Myocyte (in vitro differentiated cells): ENCODE measurements at places on chromosomes 16 and 17. TPM values are rescaled to one million over a fixed set of nuclear protein-coding genes. Genes with fewer than 3 reads are reported as not detected.
A peak's percentile ranks its signal among the peaks of the same experiment; 100 is the strongest.

DNA sequence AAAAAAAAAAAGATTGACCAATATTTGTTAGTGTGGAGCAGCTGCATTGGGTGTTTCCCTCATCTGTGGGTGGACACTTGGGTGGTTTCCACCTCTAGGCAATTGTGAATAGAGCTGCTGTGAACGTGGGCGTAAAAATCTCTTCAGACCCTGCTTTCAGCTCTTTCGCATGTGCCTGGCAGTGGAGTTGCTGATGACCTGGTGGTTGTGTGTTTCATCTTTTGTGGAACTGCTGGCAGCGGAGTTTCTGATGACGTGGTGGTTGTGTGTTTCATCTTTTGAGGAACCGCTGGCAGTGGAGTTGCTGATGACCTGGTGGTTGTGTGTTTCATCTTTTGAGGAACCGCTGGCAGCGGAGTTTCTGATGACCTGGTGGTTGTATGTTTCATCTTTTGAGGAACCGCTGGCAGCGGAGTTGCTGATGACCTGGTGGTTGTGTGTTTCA is 21.4 kb downstream of the ZC3H18 start:
- no peak for DNase-seq

Gene GRAPL
- not detected in 2 replicates for total RNA-seq

Gene HSD17B1
- total RNA-seq: 0.56 and 0.88 TPM in 2 replicates

Gene ATF7IP2
- total RNA-seq: 4.7 and 10.1 TPM in 2 replicates

DNA sequence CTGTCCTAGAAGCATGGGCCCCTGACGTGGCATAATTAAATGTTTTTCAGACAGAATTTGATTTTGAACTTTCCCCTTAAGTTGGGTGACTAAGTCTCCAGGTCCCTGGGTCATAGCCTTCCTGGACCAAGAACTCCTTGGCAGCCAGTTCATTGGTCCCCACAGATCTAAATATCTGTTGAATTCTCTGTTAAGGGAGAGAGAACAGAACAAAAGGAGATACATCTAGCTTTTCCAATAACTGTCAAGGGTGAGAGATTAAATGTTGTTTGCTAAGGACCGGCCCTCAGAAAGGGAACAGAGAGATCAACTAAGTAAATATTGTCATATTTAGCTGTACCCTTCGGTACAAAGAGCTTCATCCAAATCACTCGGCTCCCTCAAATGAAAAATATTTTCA is 78.2 kb upstream of the NOL11 start:
- DNase-seq: no peak

GRCh38 chr17:81551458-81552243 is 502 bp downstream of the FAAP100 start:
- DNase-seq: peak; percentile 79

DNA sequence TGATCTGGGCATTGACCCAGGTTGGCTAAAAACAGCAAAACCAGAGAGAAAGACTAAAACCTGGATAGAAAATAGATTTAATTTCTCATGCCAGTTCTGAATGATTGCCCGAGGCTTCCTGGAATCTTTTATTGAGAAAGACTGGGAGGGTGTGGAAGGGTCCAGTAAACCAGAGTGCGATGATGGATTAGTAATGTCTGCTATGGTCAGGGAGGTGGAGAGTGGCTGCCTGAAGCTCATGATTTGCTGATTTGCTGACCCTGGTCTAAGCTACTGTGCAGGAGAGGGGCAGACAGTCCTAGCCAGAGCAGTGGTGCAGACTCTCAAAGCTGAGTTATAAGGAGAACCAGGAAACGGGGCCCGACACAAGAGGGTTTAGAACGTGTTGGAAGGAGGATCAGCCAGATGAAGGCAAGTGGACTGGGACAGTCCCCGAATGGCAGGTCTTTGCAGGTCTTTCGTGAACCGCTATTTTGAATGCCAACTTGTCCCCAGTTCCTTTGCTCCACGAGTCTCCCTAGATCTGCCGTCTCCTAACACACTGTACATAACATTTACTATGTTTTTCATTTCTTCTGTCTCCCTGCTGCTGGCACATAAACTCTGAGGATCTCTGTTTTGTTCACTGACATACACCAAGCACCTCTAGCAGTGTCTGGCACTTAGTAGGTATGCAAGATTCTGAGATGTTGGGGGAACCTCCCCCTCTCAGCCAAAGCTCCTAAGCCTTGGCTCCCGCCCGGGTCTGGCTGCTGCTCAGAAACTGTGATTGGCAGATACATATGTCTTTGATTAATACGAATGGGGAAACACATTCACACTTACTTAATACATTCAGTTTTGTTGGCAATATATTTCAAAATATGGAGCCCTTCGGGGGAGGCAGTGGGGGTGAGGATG is 237.3 kb upstream of the TNRC6C start:
- DNase-seq: no peak

Gene SEPTIN12
- not detected in 2 replicates for total RNA-seq

Gene TMEM114
- not detected in 2 replicates for total RNA-seq

DNA sequence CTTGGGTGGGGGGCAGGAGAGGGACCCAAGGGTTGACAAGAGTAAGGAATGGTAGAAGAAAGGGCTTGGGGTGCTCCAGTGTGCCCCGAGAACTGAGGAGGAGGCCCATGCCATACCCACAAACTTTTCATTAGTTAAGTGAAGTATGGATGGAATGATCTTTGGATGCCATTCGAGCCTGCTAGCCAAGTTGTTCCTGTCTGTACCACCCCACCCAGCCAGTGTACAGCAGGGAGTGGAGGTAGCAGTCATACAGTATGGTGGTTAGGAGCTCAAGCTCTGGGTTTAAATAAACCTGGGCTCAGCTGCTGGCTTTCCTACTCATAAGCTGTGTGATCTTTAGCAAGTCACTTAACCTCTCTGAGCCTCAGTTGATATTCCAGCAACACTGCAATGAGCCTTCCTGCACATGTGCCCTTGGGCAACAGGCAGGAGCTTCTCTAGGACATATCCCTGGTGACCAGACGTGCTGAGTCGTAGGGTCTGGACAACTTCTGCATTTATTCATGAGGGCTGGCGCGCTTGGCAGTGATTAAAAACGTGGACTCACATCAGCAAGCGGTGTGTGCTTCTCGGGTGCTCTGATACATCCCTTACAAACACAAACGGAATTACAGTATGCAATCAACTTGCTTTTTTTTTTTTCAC is 22.9 kb downstream of the ITPRIPL2 start:
- DNase-seq: no peak

- peak; percentile 49 for DNase-seq
These were observed 50.4 kb upstream of the ERN1 start for GRCh38 chr17:64180089-64181073.

- peak; percentile 6 for DNase-seq
These were observed 387.1 kb upstream of the TNRC6C start for GRCh38 chr17:77571155-77571981.

Gene KIF18B
- 0.03 TPM in 1 of 2 replicates, not detected in the other for total RNA-seq

DNA sequence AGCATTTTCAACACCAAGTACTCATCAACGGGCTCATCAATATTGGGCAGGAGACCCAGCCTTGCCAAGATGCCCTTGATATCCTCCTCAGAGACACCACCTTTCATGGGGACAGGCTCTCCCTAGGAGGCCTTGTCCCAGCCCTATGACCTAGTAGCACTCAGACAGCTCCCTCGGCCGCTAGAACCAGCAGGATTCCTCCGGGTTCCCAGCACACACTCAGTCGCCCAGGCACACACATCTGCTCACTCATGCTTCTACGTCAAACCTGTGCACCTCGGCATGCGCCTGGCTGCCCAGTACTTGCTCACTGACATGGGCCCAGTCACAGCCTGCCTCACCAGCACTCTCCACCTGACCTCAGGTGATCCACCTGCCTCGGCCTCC is 17.0 kb downstream of the SRCIN1 start:
- DNase-seq: no peak

DNA sequence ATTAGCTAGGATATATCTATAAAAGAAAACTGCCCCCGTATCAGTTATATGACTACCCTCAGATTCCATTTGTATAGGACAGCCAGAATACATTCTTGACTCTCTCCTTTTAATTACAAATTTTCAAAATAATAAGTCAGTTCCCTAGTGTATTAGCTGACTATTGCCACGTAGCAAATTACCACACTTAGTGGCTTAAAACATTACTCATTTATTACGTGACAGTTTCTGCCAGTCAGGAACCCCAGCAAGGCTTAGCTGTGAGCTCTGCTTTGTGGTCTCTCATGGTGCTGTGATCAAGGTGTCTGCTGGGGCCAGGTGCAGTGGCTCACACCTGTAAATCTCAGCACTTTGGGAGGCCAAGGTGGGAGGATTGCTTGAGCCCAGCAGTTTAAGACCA is 13.9 kb upstream of the SCNN1B start:
- DNase-seq: no peak

DNA sequence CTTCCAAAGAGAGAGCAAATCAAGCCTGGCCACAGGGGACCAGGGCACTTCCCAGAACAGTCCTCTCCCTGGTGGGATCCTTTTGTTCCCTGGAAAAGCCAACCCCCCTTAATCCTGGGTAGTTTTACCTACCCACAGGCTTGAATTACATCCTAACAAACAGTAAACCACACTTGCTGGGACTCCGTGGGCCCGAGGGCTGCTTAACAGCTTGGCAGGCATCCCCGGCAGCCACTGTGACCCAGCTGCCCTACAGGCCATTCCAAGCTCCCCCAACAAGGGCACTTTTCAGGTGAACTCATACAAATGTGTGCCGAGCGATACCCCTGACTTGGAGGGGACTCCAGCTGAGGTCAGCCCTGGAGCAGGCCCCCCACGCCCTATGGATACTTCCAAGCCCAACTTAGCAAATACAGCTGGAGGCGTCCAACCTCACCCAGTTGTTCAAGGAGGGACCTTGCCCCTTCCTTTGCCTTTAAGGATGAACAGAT is 26.4 kb downstream of the ADCY9 start:
- DNase-seq: peak; percentile 61

Gene PERCC1
- total RNA-seq: not detected in 2 replicates

Gene LLGL2
- total RNA-seq: 0.68 and 0.75 TPM in 2 replicates

Gene RPL19
- total RNA-seq: 1,695 and 1,875 TPM in 2 replicates

GRCh38 chr17:49514071-49514721 is 19.1 kb downstream of the NGFR start:
- DNase-seq: no peak

Gene ADAM11
- total RNA-seq: 0.16 and 0.31 TPM in 2 replicates

DNA sequence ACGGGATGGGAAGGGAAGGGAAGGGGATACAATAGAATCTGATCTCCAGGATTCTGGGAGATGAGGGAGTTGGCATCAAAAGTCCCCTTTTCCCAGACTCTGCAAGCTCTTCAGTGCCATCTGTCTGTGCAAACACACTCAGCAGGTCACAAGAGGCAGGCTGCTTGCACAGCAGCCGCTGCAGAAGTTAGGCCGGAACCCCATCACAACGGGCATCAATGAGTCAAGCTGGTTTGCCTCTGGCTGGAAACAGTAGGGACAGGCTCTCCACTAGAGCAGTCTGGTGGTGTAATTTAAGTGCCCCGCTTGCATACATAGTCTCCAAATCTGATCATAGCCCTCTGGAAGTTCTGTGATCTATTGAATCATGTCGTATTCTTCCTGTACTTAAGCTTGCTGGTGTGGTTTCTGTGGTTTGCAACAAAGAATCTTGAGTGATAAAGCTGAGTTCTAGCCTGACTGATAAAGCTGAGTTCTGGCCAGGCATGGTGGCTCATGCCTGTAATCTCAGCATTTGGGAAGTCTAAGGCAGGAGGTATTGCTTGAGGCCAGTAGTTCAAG is 33.7 kb upstream of the KDM8 start:
- DNase-seq: peak; percentile 34

- peak; percentile 13 for DNase-seq
These were observed 389.0 kb upstream of the CDH11 start for GRCh38 chr16:65510850-65511249.

- DNase-seq: no peak
These were observed 39.7 kb upstream of the TBC1D3K start for GRCh38 chr17:37884516-37884915.

Gene PLLP
- not detected in 2 replicates for total RNA-seq

- DNase-seq: no peak
These were observed 160.5 kb upstream of the GSE1 start for GRCh38 chr16:85452364-85453193.

DNA sequence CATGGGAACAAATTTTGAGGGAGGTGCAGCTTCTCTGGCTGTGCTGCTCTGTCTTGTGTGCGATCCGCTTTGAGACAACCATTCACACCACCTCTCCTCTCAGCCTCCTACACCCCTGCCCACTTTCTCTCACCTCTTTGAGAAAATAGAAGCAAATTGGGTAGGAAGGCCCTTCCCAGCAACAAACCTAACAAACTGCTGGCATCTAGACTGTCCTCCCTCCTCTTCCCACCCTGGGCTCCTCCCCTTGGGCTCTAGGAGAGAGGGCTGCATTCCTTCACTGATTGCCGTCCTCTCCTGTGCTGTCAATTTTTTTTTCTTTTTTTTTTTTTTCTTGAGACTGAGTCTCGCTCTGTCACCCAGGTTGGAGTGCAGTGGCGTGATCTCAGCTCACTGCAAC is 13.5 kb downstream of the CDIPT start:
- DNase-seq: no peak

DNA sequence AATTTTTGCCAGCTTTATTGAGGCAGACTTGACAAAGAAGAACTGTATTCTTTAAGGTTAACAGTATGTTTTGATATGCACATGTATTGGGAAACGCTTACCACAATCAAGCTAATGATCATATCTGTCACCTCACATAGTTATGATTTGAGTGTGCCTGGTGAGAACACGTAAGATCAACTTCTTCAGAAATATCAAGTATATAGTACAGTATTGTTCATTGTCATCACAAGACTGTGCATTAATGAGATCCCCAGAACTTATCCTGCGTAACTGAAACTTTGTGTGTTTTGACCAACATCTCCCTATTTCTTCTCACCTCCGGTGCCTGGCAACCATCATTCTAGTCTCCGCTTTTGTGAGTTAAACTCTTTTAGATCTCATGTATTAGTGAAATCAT is 756.4 kb upstream of the EEF2KMT start:
- no peak for DNase-seq

- no peak for DNase-seq
These were observed 18.7 kb downstream of the TNS4 start for GRCh38 chr17:40482722-40483121.

DNA sequence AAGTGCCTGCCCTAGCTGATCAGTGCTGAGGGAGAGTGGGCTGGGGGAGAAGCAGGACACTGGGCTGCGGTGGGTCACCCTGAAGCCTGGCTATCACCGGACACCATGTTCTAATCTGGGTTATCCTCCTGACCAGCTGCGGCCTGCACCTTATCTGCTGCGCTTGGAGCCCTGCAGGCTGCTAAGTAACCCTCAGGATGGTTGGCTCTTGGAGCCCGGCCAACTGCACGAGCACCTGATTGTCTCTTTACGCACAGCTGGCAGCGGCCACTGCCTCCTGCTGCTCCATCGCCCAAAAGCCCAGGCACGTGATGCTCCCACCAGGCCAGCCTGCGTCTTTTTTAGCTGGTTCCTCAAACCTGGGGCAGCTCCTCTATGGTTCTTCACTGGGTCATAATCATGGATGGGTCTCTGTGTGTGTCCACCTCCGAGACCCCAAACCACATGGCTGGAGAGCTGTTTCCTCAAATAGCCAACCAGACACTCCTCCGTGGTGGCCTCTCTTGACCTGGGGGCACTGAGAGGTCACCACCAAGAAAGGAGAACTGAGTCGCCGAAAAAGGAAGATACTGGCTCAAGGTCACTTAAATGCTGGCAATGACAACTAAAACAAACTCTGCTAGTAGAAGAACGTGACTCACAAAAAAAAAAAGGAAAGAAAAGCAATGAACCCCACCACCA is 21.7 kb downstream of the SPHK1 start:
- no peak for DNase-seq
